ENCODE measurements at places on chromosomes 1 and 21.

- H3K27ac ChIP-seq, result peak overlapping the region; percentile 90
- peak overlapping the region; percentile 86 for H3K4me3 ChIP-seq
- no peaks in the 10 kb centered on the region for H3K27me3 ChIP-seq
- H3K36me3 ChIP-seq, result no peaks in the 10 kb centered on the region
- H3K4me1 ChIP-seq, result peaks cover 21% of the 10 kb centered on the region
These were observed 760 bp downstream of the PEX14 start for GRCh38 chr1:10475510-10475909.

- H3K27me3 ChIP-seq, result no peaks in the 10 kb centered on the region
- no peaks in the 10 kb centered on the region for H3K36me3 ChIP-seq
- H3K27ac ChIP-seq, result no peak overlapping the region
- H3K4me1 ChIP-seq, result peaks cover 13% of the 10 kb centered on the region
These were observed 26.2 kb downstream of the STUM start for GRCh38 chr1:226574591-226575435.

DNA sequence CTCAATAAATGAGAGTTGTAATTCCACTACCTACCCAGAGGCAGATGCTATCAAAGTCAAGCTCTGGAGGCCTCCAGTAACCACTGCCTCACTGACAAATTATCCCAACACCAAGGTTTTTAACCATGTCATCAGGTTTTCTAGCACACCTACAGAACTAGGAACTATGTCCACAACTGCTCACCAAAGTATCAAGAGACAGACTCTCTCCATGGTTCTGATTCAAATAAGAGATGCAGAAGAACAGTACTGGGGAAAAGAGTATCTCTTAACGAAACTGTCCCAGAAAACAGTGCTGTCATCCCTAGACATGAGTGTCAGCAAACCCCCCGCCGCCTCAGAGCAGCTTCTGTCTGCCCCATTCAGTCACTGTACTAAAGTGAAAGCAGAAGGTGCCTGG is 301.7 kb downstream of the OMA1 start:
- no peak for DNase-seq
- H3K27ac ChIP-seq, result no peak overlapping the region
- no peaks in the 10 kb centered on the region for H3K36me3 ChIP-seq
- no peak overlapping the region for H3K4me3 ChIP-seq
- H3K4me1 ChIP-seq, result peaks cover 3% of the 10 kb centered on the region
- peaks cover 46% of the 10 kb centered on the region for H3K27me3 ChIP-seq

DNA sequence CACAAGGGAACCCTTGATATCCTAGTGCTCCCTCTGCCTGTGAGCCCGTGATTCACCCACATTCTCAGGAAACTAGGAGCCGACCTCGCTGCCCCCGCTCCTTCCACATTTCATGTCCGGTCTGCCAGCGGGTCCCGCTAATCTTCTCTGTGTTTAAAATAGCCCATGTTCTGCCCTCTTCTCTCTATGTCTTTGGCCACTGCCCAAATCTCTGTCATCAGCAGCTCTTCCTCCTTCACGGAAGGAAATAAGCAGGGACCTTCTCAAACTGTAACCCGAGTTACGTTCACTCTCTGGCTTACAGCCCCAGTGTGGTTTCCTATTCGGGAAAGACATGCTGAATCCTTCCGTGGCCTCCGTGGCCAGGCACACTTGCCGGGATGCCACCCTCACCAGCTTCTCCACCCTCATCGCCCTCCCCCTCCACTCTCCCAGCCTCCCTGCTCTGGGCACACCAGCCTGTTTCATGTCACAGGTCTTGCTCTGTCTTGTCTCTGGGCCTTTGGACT is 21.1 kb upstream of the UBXN10 start:
- H3K36me3 ChIP-seq, result no peaks in the 10 kb centered on the region
- peak overlapping the region; percentile 67 for H3K27ac ChIP-seq
- peaks cover 4% of the 10 kb centered on the region for H3K27me3 ChIP-seq
- DNase-seq, result peak; percentile 45
- no peak overlapping the region for H3K4me3 ChIP-seq

GRCh38 chr1:74193908-74194307 is 4.1 kb downstream of the LRRIQ3 start:
- no peak overlapping the region for H3K27ac ChIP-seq
- H3K36me3 ChIP-seq, result no peaks in the 10 kb centered on the region
- DNase-seq, result no peak
- no peaks in the 10 kb centered on the region for H3K27me3 ChIP-seq
- H3K4me1 ChIP-seq, result peaks cover 2% of the 10 kb centered on the region

DNA sequence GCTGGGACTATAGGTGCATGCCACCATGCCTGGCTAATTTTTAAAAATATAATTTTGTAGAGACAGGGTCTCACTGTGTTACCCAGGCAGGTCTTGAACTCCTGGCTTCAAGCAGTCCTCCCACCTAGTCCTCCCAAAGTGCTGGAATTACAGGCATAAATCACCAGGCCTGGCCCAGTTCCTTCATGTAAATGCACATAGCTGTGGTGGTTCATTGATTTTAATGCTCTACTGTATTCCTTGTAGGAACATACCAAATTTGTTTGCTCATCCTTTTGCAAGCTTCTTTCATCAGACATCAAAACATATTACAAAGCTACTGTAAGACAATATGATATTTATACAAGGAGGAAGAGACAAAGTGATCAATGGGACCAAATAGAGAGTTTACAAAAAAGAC is 237.5 kb upstream of the ESRRG start:
- H3K36me3 ChIP-seq, result no peaks in the 10 kb centered on the region
- DNase-seq, result no peak
- no peaks in the 10 kb centered on the region for H3K4me1 ChIP-seq
- H3K27me3 ChIP-seq, result no peaks in the 10 kb centered on the region
- H3K27ac ChIP-seq, result no peak overlapping the region
- no peak overlapping the region for H3K4me3 ChIP-seq

DNA sequence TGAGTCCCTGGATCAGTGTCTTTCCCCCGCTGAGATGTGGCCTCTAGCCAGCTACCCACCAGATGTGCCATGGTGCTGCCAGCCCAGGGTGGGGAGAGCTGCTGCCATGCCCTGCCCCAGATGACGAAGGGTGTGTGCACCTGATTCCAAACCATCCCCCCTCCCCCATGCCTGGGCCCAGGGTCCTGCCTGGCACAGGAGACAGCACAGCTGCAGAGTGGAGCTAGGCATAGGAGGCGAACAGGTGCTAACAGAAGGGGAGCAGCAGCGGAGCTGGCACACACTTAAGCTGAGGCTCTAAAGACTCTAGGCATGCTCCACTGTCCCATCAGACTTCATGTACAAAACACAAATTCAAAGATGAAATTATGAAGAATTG is 9.0 kb upstream of the LDLRAP1 start:
- no peak overlapping the region for H3K4me3 ChIP-seq
- H3K27me3 ChIP-seq, result no peaks in the 10 kb centered on the region
- H3K4me1 ChIP-seq, result no peaks in the 10 kb centered on the region
- no peak overlapping the region for H3K27ac ChIP-seq

DNA sequence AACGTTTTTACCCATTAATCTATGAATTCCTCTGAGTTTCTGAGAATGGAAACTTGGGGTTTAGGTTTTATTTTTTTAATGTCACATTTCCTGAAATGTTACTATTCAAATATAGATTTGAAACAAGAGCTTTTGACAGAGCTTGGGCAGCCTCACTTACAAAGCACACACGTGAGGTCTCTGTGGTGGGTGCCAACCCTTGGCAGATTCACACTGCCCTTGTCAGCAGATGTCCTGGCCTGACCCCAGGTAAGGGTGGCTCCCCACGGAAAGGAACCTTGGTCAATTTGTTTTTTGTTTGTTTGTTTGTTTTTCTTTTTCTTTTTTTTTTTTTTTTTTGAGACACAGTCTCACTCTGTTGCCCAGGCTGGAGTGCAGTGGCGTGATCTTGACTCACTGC is 53.5 kb downstream of the FAAP20 start:
- DNase-seq, result no peak
- H3K4me3 ChIP-seq, result no peak overlapping the region
- H3K27me3 ChIP-seq, result no peaks in the 10 kb centered on the region
- no peak overlapping the region for H3K27ac ChIP-seq
- no peaks in the 10 kb centered on the region for H3K4me1 ChIP-seq

- peaks cover 34% of the 10 kb centered on the region for H3K27me3 ChIP-seq
- DNase-seq, result no peak
- no peaks in the 10 kb centered on the region for H3K4me1 ChIP-seq
- H3K4me3 ChIP-seq, result no peak overlapping the region
- H3K27ac ChIP-seq, result no peak overlapping the region
- H3K36me3 ChIP-seq, result no peaks in the 10 kb centered on the region
These were observed 231.0 kb upstream of the KAZN start for GRCh38 chr1:14367451-14367850.

- H3K36me3 ChIP-seq, result no peaks in the 10 kb centered on the region
- no peak overlapping the region for H3K27ac ChIP-seq
- H3K4me1 ChIP-seq, result no peaks in the 10 kb centered on the region
These were observed 71.7 kb downstream of the SNX7 start for GRCh38 chr1:98732985-98733781.

- DNase-seq, result no peak
- H3K27me3 ChIP-seq, result no peaks in the 10 kb centered on the region
- no peak overlapping the region for H3K27ac ChIP-seq
These were observed 1722.4 kb downstream of the PLA2G4A start for GRCh38 chr1:188551176-188551575.

GRCh38 chr1:6037338-6037762 is 8.3 kb upstream of the KCNAB2 start:
- no peak overlapping the region for H3K4me3 ChIP-seq

- no peak for DNase-seq
- peaks cover 9% of the 10 kb centered on the region for H3K36me3 ChIP-seq
- no peaks in the 10 kb centered on the region for H3K27me3 ChIP-seq
These were observed 2.1 kb downstream of the KLHL21 start for GRCh38 chr1:6600410-6601048.

GRCh38 chr1:161335796-161336195 is 21.6 kb downstream of the SDHC start:
- no peak overlapping the region for H3K27ac ChIP-seq
- H3K27me3 ChIP-seq, result no peaks in the 10 kb centered on the region
- no peak overlapping the region for H3K4me3 ChIP-seq
- H3K4me1 ChIP-seq, result no peaks in the 10 kb centered on the region
- DNase-seq, result no peak

- no peaks in the 10 kb centered on the region for H3K36me3 ChIP-seq
- no peaks in the 10 kb centered on the region for H3K4me1 ChIP-seq
- no peak overlapping the region for H3K27ac ChIP-seq
- no peak for DNase-seq
- no peaks in the 10 kb centered on the region for H3K27me3 ChIP-seq
- H3K4me3 ChIP-seq, result no peak overlapping the region
These were observed 153.3 kb upstream of the SGIP1 start for GRCh38 chr1:66380452-66381212.

DNA sequence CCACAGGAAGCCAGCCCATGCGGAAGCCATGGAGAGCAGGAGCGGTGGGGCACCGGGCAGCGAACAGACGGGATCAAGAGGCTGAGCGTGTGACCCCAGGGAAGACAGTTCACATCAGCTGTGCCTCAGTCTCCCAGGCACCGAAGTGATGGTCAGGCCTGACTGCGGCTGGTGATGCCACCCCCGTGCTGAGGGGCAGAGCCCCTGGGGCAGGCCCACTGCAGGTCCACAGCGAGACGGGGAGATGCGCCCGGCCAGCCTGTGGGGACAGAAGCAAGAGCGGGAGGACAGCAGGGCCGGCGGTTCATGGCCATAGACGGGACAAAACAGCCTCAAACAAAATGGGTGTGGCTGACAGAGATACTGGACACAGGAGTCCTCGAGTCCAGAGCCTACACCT is 93.8 kb downstream of the RIPK4 start:
- no peaks in the 10 kb centered on the region for H3K36me3 ChIP-seq
- no peak overlapping the region for H3K27ac ChIP-seq
- H3K27me3 ChIP-seq, result no peaks in the 10 kb centered on the region
- no peak overlapping the region for H3K4me3 ChIP-seq
- DNase-seq, result no peak
- peaks cover 3% of the 10 kb centered on the region for H3K4me1 ChIP-seq

DNA sequence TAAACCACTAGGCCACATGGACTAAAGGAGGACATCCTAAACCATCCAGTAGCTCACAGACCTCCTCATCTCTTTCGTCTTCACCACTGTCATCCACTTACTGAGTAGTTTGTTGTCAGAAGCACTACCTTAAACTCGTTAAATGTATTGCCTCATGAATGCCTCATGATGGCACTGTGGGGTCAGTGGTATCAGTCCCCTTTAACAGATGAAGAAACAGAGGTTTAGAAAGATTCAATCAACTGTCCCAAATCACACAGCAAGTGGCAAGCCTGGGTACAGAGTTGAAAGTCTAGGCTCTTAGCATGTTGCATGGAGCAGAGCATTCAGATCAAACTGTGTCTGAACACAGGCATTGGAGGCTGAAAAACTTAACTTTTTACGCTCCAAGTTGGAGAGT is 183.6 kb upstream of the KIAA0040 start:
- H3K27me3 ChIP-seq, result no peaks in the 10 kb centered on the region
- no peak overlapping the region for H3K4me3 ChIP-seq
- H3K27ac ChIP-seq, result no peak overlapping the region
- H3K4me1 ChIP-seq, result no peaks in the 10 kb centered on the region
- no peaks in the 10 kb centered on the region for H3K36me3 ChIP-seq
- DNase-seq, result no peak

GRCh38 chr1:209692296-209692695 is 12.3 kb upstream of the HSD11B1 start:
- DNase-seq, result no peak
- H3K27ac ChIP-seq, result no peak overlapping the region
- H3K27me3 ChIP-seq, result no peaks in the 10 kb centered on the region
- no peaks in the 10 kb centered on the region for H3K36me3 ChIP-seq

DNA sequence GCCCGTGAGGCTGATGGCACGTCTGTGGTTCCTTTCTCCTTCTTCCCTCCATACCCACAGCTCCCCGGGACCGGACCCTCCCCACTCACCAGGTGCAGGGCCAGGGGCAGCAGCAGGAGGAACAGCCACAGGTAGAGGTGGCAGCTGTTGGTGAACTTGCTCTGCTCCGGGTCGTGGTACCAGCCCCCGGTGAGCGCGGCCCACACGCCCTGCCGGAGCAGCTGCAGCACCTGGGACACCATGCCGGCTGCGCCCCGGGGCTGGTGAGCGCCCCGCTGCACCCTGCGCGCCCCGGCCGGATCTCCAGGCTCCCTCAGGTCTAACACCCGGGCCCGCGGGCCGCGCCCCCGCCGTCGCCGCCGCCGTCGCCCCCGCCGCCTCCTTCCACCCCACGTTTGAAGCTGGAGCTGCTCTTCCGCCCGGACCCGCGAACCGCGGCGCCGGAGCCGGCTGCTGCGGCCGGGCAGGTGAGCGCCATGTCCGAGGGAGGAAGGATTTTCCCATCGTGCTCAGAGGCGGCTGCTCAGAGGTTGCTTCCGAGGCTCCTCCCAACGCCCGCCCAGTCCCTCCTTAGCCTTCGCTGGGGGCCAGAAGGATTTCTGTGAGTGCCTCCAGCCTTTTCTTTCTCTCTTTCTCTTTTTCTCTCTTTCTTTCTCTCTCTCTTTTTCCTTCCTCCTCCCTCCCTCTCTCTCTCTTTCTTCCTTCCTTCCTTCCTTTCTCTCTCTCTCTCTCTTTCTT is at the start of gene PCNX2:
Gene PCNX2 (minus strand): TSS at position 489 of the 738 bp plus-strand sequence. CDS start 247 bp downstream, at position 242.
- no peaks in the 10 kb centered on the region for H3K36me3 ChIP-seq
- no peak within 1 kb of the TSS for H3K27ac ChIP-seq
- DNase-seq, result peak; percentile 28
- H3K4me3 ChIP-seq, result peak within 1 kb of the TSS; percentile 43
- peaks cover 37% of the 10 kb centered on the region for H3K27me3 ChIP-seq

- H3K4me3 ChIP-seq, result no peak overlapping the region
These were observed 297.9 kb downstream of the GRIK1 start for GRCh38 chr21:29641635-29642550.

All from heart right ventricle (tissue), 16 donors.